NCI-H2029 treated with DMSO at 0.1 percent for 48 hours (cell line): ENCODE measurements at places on chromosomes 11 and 22.

DNA sequence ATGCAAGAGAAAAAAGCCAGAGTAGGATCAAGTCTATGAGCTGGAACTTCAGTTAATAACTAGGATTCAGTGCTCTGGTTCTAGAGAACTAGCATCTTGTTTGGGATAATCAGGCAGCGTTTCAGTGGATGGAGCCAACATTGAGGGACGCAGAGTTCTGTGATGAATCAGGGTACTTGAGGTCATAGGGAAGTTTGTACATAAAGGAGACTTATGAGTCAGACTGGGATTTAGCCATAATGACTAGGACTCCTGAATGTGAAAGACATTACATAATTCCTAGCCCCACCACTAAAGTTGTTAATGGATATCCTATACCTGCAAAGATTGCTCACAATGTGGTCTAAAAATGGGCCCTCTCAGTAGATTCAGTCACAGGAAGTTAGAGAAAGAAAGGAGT, 6.8 kb downstream of the SLN start:
- no peak for DNase-seq

DNA sequence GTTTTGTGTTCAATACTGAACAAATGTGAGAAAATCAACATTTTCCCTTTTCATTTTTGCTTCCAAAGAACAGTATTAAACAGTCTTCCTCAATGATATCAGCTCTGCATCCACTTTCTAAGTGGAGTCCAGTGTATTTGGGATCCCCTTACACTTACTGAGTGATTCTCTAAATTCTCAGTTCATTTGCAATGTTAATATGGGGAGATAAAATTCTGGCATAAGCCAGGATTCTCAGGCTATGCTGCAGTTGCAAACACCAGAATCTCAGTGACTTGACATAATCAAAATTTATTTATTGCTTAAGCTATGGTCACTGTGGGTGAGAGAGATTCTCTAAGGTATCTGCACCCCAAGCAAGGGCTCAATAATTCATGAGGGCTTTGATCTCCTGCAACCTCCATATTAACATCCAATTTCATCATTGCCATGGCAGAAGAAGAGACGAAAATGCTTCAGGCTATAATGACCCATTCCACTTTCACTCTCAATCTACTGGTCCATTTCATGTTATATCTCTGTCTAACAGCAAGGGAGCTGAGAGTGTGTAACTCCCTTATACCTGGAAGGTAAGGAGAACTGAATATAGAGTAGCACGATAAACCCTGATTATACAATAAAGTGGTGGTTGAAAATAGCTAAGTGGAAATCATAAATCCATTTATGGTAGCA, 64.1 kb upstream of the CARD18 start:
- DNase-seq: no peak

DNA sequence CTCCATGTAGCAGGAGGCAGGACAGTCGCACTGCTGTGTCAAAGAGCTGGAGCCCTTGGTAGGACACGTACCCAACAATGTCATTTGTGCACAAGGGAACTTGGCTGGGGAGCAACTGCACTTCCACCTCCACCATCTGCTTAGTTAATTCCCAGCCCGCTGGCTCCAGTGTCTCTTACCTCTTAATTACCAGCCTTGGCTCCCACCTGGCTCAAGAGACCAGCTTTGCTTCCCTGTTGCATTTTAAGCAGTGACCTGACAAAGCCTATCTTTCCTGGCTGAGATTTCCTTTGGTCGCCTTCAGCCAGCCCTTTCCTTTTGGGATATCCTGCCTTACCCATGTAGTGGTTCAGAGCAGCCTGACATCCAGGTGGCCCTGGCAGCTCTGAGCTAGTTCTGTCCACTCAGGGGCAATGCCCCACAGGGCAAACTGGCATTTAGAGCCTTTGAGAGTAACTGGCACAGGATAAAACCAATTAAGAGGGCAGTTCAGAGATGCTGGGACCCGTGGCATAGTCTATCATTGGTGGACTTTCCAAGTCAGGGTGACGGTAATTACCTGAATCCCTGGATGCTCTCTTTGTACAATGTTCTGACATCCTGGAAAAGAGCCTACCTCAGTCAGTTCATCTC, 212.6 kb upstream of the SORL1-AS1 start:
- no peak for DNase-seq

DNA sequence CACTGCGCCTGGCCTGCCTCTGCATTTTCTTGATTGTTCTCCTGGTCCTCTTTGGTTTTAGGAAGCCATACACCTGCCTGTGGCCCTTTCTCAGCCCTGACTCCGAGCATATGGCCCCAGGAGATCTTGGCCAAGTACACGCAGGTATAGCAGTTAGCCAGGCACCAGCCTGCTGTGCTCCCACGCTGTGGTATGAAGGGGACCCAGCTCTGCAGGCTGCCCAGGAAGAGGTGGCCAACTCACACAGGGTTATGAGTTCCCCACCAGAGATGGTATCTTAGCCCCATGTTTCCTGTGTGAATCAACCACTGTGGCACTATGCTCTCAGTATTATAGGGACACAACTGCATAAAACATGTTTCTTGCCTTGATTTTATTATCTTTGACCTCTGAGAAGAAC, 31.1 kb downstream of the SGSM3 start:
- no peak for DNase-seq

DNA sequence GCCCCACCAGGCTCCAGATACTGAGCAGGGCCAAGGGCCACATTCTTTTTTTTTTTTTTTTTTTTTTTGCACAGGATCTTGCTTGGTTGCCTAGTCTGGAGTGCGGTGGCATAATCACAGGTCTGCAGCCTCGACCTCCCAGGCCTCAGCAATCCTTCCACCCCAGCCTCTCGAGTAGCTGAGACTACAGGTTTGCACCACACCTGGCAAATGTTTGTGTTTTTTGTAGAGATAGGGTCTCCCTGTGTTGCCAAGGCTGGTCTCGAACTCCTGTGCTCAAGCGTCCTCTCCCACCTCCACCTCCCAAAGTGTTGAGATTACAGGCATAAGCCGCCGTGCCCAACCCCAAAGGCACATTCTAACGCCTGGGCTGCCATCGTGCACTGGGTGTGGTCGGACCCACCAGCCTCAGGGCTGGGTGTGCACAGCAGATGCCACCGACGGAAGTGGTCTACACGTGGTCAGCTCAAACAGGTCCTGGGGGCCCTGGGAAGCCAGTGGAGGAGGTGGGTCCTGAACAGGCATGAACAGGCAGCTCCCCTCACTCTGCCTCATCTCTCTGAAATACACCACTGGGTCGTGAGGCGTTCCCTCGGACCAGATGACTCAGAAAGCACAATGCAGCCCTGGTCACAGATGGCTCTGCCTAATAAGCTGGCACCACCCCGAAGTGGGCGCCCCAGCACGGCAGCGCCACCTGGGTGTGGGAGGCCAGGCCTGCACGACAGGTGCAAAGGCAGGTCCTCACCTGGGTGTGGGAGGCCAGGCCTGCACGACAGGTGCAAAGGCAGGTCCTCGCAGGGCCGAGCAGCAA, 5.1 kb upstream of the B4GALNT4 start:
- DNase-seq: no peak

- DNase-seq: no peak
Measured at GRCh38 chr22:40721266-40721665, 42.0 kb downstream of the MCHR1 start.

DNA sequence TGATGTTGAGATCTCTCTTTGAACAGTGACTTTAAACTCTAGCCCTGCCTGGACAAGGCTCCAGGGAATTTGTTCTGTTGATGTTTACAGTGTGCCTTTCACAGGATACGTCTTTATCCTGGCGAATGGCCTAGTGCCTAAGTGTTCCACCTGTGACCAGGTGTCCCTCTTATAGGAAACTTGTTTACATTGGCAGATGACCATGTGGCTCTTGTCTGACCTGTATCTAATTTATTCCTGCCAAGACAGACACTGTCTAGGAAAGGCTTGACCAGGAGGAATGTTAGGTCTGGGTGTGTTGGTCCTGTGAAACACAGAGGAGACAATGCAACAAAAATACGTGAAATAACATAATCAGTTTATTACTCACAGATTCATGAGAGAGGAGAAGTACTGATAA, 875.6 kb downstream of the METTL15 start:
- DNase-seq: peak; percentile 77

DNA sequence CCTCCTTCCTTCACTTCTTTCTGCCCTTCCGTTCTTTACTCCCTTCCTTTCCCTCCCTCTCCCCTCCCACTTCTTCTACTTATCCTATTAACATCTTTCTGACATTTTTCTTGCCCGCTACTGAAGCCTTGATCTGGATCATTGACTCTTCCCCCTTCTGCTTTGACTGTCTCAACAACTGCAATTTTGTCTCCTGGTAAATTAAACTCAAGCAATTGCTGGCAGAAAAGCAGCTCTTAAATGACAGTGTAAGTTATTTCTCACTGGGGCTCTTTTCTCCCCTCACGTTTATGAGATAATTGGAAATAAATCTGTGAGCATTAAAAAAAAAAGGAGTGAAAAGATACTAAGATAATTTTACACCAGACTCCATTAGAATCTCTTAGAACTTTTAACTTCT, 120.0 kb downstream of the SLC17A6 start:
- no peak for DNase-seq

- no peak for DNase-seq
Measured at GRCh38 chr11:100831929-100832494, 144.9 kb downstream of the ARHGAP42 start.

DNA sequence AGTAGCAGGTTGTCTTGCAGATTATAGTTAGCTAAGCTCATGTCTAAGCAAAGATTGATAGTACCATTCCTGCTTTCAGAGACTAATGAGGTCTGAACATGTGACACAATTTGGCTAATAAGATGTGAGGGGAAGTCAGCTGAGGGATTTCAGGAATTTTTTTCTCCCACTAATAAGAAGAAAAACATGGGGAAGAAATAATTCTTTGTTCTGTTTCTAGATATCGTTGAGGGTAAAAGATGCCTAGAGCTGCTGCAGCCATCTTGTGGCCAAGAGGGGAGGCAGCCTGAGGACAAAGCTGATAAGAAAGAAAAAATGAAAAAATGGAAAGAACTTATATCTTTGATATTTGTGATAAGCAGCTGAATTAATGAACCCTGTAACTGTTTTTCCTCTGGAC, 1334.4 kb downstream of the LRRC4C start:
- no peak for DNase-seq

GRCh38 chr11:57434640-57435546, 8.0 kb upstream of the SLC43A3 start:
- DNase-seq: no peak

GRCh38 chr11:8283100-8283464, 19.4 kb upstream of the LMO1 start:
- DNase-seq: no peak

DNA sequence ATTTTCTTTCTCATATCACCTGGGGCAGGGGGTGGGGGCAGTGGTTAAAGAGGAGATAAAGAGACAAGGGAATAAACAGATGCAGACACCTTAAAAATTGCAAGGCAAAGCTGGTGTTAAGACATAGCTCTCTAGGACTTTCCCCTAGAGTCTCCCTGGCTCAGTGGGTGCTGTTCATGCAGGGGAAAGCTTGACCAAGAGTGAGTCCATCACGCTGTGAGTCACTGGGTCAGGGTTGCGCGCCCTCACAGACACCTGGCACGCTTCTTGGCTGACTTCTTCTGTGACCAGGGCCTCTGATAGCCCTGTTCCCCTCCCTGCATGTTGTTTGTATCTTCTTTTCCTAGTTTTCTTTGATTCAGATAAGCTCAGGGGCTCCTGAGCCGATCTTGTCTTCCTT, 31.9 kb downstream of the COMMD9 start:
- no peak for DNase-seq

- no peak for DNase-seq
Measured at GRCh38 chr11:132088551-132088950, 718.1 kb downstream of the NTM start.

- no peak for DNase-seq
Measured at GRCh38 chr11:46180736-46181135, 59.5 kb upstream of the PHF21A start.

DNA sequence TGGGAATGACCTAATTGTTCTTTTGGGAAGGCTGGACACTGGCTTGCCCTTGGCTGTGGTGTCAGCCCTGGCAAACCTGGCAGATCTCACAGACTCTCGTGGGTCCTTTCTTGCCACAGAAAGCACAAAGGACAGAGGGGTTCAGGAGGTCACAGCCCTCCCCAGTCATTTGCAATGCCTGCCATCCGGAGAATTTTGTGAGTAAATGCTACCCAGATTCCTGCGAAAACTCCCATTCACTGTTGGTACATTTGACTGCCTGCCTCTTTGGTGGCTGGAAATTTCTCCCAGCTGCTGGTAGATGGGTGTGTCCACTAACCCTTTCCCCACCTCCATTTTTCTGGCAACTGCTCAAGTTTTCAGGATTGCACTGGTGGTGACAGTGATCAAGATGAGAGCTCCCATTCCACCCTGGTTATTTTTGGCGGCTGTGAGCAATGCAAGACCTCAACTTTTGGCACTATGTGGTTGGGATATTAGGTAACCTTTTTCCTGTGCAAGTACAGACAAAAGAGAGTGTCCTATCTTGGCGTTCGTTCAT, 155.7 kb downstream of the NAV2 start:
- DNase-seq: peak; percentile 80

- no peak for DNase-seq
Measured at GRCh38 chr11:103202048-103202651, 92.9 kb downstream of the DYNC2H1 start.

GRCh38 chr11:103623933-103624332, 412.5 kb upstream of the DDI1 start:
- no peak for DNase-seq

- peak; percentile 32 for DNase-seq
Measured at GRCh38 chr11:34732831-34733230, 111.9 kb downstream of the EHF start.

DNA sequence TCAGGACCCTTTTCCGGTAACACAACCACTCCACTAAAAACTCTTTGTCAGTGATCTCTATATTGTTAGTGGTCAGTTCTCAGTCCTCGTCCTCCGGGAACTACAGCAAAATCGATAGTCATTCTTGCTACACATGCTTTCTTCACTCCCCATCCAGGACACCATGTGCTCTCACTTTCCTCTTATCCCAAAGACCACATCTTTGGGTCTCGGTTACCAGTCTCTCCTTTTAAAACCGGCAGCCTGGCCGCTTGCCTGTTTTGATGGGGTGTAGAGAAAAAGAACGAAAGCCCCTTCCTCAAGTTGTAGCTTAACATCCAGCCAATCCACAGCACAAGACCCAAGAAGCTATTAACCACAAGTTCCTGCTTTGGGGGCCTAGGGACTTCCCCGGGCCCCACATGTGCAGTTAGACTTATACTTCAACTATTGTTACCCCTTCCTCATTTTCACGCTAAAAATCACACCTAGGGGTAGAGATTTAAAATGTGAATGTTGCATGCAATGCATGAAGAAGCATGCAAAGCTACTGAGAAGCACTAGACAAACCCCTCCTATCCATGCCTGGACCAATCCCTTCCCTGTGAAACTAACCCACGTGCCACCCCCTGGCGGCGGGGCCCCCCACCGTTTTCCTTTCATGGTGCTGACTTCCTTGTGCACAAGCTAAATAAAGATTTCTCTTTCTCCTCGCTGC, 1.5 kb upstream of the TOLLIP start:
- no peak for DNase-seq

GRCh38 chr22:31947296-31947695, 3.0 kb downstream of the YWHAH start:
- no peak for DNase-seq
